ENCODE measurements at places on chromosomes 7 and 10. TPM values are rescaled to one million over a fixed set of nuclear protein-coding genes. Genes with fewer than 3 reads are reported as not detected.

IL2RA gene
- not detected for total RNA-seq

CARD11 gene
- 41.8 TPM for total RNA-seq

NUTM2A gene
- 0.14 TPM for total RNA-seq

MRPL32 gene
- 62.2 TPM for total RNA-seq

ENKUR gene
- 0.30 TPM for total RNA-seq

COPS6 gene
- 168 TPM for total RNA-seq

CFAP43 gene
- total RNA-seq = not detected

PCDH15 gene
- total RNA-seq = not detected

GPR15LG gene
- total RNA-seq = not detected

ATOH7 gene
- not detected for total RNA-seq

OR2A42 gene
- total RNA-seq = not detected

TMEM273 gene
- total RNA-seq = 3.7 TPM

SEMA3D gene
- 10.3 TPM for total RNA-seq

VPS26A gene
- total RNA-seq = 60.3 TPM

FAM237B gene
- not detected for total RNA-seq

SPACDR gene
- 4.1 TPM for total RNA-seq

OR2A25 gene
- total RNA-seq = not detected

GHRHR gene
- total RNA-seq = not detected

NCF1 gene
- total RNA-seq = not detected

GRM8 gene
- total RNA-seq = not detected

NAPEPLD gene
- total RNA-seq = 6.6 TPM

MINPP1 gene
- total RNA-seq = 21.9 TPM

OAT gene
- 90.8 TPM for total RNA-seq

ZNF853 gene
- 0.21 TPM for total RNA-seq

PBLD gene
- 3.6 TPM for total RNA-seq

ATRNL1 gene
- not detected for total RNA-seq

MMP21 gene
- not detected for total RNA-seq

THSD7A gene
- 12.7 TPM for total RNA-seq

ITGB8 gene
- 6.5 TPM for total RNA-seq

SSBP1 gene
- 169 TPM for total RNA-seq

CNNM1 gene
- not detected for total RNA-seq

FAM25G gene
- total RNA-seq = not detected

SFXN2 gene
- total RNA-seq = 13.1 TPM

MRLN gene
- total RNA-seq = not detected

PVRIG gene
- 0.80 TPM for total RNA-seq

A1CF gene
- total RNA-seq = not detected

GSDME gene
- total RNA-seq = 21.3 TPM

DRGX gene
- not detected for total RNA-seq

BICC1 gene
- total RNA-seq = 0.32 TPM

FZD8 gene
- total RNA-seq = 9.1 TPM

GPC2 gene
- total RNA-seq = 17.5 TPM

NACAD gene
- 4.3 TPM for total RNA-seq

DMBT1 gene
- not detected for total RNA-seq

GIMAP1 gene
- 11.8 TPM for total RNA-seq

CHST15 gene
- 29.2 TPM for total RNA-seq

HOGA1 gene
- total RNA-seq = 0.91 TPM

GPR141 gene
- not detected for total RNA-seq

Data from endothelial cell of umbilical vein (primary cell).